ENCODE measurements at places on chromosomes 6 and 20. TPM values are rescaled to one million over a fixed set of nuclear protein-coding genes. Genes with fewer than 3 reads are reported as not detected.

FILIP1 gene
- not detected for polyA plus RNA-seq

WFDC11 gene
- not detected for polyA plus RNA-seq

SLC12A5 gene
- polyA plus RNA-seq, result not detected

BEND6 gene
- not detected for polyA plus RNA-seq

BPI gene
- not detected for polyA plus RNA-seq

ZNF311 gene
- not detected for polyA plus RNA-seq

BMP6 gene
- polyA plus RNA-seq, result not detected

CASS4 gene
- 0.46 TPM for polyA plus RNA-seq

SPEF1 gene
- not detected for polyA plus RNA-seq

BPIFB1 gene
- polyA plus RNA-seq, result not detected

KIF13A gene
- not detected for polyA plus RNA-seq

TTBK1 gene
- not detected for polyA plus RNA-seq

BAG2 gene
- 2.3 TPM for polyA plus RNA-seq

HLA-DMA gene
- 1,502 TPM for polyA plus RNA-seq

ZSWIM3 gene
- not detected for polyA plus RNA-seq

CGAS gene
- polyA plus RNA-seq, result 14.0 TPM

HUS1B gene
- 1.9 TPM for polyA plus RNA-seq

BACH2 gene
- polyA plus RNA-seq, result 79.8 TPM

FERMT1 gene
- polyA plus RNA-seq, result not detected

CTAGE9 gene
- polyA plus RNA-seq, result not detected

SIRPB1 gene
- 0.45 TPM for polyA plus RNA-seq

SLC22A7 gene
- not detected for polyA plus RNA-seq

WFDC5 gene
- polyA plus RNA-seq, result not detected

E2F1 gene
- 0.18 TPM for polyA plus RNA-seq

ASIP gene
- not detected for polyA plus RNA-seq

DEFB124 gene
- not detected for polyA plus RNA-seq

TINAG gene
- polyA plus RNA-seq, result not detected

ARMH2 gene
- not detected for polyA plus RNA-seq

IL17F gene
- not detected for polyA plus RNA-seq

ATG5 gene
- 44.1 TPM for polyA plus RNA-seq

TTK gene
- polyA plus RNA-seq, result not detected

ARMC12 gene
- 0.98 TPM for polyA plus RNA-seq

BPIFB4 gene
- not detected for polyA plus RNA-seq

PNLDC1 gene
- not detected for polyA plus RNA-seq

ETV7 gene
- polyA plus RNA-seq, result not detected

HSPA1L gene
- polyA plus RNA-seq, result 0.90 TPM

ATP6V1G2 gene
- not detected for polyA plus RNA-seq

PPP1R14C gene
- polyA plus RNA-seq, result not detected

DPPA5 gene
- polyA plus RNA-seq, result not detected

HTR1E gene
- polyA plus RNA-seq, result not detected

MATN4 gene
- polyA plus RNA-seq, result not detected

ZC2HC1B gene
- not detected for polyA plus RNA-seq

PIGU gene
- polyA plus RNA-seq, result 21.9 TPM

AGER gene
- 0.74 TPM for polyA plus RNA-seq

ZNF334 gene
- 0.21 TPM for polyA plus RNA-seq

PKHD1 gene
- polyA plus RNA-seq, result not detected

FOXC1 gene
- polyA plus RNA-seq, result not detected

All from naive B cell (primary cell).